Activated T-helper 1 cell treated with Interleukin-2 at 50 U/mL for 16 hours (primary cell): ENCODE measurements at places on chromosomes 13 and 19.

DNA sequence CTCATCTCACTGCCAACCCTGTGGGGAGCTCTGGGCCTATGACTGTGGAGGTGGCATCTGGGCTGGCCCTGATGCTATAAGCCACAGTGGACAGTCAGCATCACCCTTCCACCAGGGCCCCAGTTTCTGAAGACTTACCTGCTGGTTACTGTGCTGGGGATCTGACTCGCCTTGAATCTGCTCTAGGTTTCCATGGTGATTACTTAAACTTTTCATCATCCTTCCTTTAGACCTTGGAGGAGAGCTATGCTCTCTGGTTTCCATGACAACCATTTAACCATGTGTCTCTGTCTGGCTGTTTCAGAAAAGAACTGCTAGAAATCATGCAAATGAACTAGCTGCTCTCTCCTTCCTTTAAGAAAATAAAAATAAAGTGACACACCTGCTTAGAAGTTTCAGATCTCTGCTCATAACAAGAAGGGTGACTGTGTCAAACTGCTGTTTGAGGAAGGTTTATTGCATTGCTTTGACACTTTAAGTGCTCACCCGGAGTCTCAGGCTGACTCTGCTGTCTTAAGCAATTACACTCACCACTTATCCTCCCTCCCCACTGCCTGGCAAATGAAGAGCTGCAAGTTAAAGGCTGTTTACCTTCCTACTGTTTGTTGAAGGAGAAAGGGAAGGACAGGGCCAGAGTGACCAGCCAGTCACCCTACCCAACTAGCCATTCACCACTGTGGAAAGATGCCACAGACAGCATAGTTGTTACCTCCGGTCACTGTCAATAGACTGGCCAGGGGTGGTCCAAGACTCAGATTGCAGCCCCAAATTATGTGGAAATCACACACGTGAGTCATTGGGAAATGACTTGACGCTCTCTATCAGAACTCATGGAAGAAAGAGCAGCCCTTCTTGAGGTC, 87.6 kb downstream of the HSPH1 start:
- DNase-seq: no peak

DNA sequence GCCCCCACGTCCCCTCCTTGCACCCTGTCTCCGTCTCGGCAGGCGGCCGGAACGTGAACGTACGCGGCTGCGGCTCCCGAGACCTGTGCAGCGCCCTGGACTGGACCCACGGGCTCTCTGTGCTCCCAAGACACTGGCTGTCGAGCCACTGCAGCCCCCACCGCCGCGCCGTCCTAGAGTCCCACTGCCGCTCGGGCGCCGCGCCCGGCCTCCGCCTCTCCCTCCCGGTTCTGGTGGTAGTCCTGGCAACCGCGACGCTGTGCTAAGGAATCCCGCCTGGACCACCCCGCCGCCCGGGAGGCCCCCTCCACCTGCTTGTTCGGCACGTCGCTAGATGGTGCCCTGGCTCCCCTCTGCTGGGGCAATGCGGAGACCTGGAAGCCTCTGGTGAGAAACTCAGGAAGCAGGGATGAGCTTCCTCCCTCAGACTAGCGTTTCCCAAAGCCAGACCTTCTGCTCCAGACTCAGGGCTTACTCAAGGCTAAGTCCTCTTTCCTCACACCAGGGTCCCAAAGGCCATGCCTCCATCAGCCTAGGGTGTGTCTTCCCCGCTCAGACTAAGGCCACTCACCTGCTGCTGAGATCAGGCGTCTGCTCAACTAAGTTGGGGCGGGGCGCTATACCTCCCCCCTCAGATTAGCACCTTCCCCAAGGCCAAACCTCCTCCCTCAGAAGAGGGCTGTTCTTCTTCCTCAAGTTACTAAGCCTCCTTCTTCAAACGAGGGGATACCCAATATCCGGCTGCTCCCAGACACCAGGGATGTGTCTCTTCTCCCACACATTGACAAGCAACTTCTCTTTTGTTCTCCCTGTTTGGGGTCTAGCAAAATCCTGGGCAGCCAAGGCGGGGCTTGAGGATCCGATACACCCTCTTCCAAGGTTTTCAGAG, 16.1 kb upstream of the IRGC start:
- DNase-seq: no peak

DNA sequence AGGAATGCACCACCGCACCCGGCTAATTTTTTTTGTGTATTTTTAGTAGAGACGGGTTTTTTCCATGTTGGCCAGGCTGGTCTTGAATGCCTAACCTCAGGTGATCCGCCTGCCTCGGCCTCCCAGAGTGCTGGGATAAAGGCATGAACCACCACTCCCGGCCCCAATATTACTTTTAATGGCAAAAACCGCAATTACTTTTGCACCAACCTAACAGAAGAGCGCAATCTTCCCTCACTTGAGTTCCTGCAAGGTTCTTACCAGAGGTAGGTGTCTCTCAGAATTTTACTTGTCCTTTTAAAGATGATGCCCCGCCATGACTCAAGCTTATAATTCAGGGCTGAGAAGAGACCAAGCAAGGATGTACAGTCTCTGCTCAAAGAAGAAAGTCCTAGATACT, 1774.1 kb upstream of the PCDH20 start:
- no peak for DNase-seq

DNA sequence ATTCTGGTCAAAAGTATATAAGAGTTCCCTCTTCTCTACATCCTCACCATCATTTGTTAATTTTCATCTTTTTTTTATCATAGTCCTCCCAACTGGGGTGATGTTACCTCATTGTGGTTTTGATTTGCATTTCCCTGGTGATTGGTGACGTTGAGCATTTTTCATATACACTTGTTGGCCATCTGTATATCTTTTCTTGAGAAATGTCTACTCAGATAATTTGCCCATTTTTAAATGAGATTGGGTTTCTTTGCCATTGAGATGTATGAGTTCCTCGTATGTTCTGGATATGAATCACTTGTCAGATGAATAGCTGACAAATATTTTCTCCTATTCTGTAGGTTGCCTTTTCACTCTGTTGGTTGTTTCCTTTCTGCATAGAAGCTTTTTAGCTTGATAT, 2.4 kb downstream of the CD33 start:
- DNase-seq: no peak

DNA sequence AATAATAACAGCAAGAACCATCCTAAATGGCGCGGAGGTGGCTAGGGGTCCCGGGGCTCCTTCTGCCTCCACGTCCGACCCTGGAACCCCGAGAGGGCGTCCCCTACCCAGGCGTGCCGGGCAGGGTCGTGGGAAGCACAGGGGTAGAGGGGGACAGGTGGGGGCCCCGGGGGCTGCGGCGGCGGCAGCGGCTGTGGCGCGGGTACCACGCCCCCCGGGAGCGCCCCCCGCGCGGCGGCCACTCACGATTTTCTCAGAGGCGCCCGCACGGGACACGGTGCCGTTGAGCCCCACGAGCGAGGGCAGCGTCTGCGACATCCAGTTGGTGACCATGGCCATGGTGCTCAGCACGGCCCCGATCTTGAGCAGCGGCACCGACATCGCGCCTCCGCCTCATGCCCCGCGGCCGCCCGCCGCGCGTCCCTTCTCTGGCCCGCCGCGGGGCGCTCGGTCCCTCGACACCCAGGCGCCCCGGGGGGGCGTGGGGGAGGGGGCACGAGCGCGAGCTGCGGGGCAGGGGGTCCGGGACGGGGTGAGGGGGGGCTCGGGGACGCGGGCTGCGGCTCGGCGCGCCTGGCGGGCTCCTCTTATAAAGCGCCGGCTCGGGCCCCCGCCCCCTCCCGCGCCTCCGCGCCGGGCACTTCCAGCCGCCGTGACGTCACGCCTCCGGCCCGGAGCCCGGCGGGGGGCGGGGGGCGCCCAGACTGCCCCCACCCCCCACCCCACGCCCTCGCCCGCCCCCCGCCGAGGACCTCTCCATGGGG, 22.9 kb downstream of the OLFM2 start:
- no peak for DNase-seq

GRCh38 chr13:91567485-91568207, 169.2 kb downstream of the GPC5 start:
- DNase-seq: no peak

- no peak for DNase-seq
These were observed 25.3 kb downstream of the MED4 start for GRCh38 chr13:48069573-48069972.

DNA sequence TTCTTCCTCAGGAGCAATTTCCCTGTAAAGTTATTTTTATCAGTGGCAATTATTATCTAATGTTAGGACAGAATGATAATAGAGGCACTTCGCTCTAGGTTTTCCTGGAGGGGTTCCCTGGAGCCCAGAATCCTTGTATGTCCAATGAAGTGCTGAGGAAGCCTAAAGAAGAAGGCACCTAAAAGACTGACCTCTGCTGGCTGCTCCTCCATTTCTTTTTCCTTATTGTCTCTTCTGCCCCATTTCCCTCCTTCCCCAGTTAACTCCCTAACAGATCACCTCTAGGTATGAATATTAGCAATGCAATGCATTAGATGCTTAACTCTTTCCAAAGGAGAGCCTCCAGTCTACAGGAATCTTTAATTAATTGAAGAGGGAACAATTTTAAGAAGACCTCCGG, 985.4 kb downstream of the DIAPH3 start:
- no peak for DNase-seq

DNA sequence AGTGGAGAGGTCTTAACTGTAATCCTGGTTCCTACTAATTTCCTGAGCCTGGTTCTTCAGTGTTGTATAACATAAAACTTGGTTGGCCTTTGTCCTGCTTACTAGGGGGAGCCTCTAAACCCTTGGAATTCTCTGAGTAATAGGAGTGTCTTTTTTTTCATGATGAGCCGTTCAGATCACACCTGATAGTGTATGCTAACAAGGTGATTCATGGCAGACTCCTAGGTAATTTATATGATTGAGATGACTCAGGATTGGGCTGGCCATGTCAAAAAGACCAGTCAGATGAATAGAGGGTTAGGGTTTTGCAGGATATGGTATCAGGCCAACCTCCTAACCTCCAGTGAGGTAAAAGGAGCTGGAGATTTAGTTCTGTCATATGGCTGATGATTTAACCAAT, 135.8 kb upstream of the KLF12 start:
- no peak for DNase-seq

DNA sequence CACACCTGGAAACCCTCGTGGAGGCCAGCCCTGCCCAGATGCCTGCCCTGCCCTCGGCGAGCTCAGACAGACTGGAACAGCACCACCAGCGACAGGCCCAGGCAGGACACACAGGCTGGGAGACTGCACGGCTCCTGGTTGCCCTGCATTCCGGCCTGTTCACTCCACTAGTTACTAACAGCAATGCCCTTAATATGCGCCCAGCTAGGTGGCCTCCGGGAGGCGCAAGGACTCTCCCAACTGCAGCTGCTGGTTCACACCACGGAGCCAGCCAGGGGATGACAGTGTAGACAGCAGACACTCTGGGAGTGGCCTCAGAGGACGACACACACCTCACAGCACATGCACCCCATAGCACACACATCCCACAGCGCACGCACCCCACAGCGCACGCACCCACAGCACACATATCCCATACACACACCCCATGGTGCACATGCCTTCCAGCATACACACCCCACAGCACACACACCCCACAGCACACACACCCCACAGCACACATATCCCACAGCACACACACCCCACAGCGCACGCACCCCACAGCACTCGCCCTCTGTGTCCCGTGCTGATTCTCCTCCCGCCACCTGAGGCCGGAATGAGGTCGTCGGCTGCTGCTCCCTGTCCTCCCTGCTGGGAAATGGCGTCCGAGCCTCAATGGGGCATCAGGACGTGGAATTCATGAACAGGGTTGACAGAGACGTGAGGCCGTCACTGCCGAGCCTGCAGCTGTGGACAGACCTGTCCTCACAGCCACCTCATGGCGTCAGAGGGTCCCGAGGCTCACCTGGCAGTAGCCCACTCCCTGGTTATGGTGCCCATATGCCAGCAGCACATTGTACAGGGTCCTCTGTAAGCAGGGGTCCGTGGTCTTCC, 13.6 kb downstream of the GRTP1 start:
- no peak for DNase-seq

DNA sequence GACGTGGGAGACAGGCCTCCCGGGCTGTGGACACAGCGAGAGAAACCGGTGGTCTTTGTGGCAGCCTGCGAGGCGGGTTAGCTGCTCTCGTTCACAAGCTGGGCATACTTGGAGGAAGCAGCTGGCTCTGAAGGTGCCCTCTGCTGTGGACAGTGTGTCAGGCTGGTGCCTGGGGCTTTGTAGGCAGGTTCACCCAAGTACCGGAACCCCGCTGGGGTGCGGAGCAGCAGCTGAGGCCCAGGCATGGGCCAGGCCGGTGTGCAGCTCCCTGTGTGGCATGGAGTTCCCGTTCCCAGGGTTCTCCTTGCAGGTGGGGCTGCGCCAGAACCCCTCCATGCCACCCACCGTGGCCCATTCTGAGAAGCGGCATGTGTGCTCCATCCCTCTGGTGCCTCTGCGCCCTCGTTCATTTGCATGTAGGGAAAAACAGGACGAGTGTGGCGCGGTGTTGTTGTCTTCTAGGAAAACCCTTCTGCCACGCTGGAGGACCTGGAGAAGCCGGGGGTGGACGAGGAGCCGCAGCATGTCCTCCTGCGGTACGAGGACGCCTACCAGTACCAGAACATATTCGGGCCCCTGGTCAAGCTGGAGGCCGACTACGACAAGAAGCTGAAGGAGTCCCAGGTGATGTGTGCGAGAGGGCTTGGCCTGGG, 20.0 kb downstream of the UPF1 start:
- no peak for DNase-seq

- DNase-seq: no peak
These were observed 20.3 kb downstream of the CHST8 start for GRCh38 chr19:33641956-33642498.

DNA sequence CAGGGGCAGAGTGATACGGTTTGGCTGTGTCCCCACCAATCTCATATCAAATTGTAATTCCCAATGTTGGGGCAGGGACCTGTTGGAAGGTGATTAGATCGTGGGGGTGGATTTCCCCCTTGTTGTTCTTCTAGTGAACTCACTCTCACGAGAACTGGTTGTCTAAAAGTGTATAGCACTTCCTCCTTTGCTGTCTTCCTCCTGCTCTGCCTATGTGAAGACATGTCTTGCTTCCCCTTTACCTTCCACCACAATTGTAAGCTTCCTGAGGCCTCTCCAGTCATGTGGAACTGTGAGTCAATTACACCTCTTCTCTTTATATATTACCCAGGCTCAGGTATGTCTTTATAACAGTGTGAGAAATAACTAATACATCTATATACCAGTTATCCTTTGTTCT, 706.4 kb upstream of the KLHL1 start:
- DNase-seq: no peak

DNA sequence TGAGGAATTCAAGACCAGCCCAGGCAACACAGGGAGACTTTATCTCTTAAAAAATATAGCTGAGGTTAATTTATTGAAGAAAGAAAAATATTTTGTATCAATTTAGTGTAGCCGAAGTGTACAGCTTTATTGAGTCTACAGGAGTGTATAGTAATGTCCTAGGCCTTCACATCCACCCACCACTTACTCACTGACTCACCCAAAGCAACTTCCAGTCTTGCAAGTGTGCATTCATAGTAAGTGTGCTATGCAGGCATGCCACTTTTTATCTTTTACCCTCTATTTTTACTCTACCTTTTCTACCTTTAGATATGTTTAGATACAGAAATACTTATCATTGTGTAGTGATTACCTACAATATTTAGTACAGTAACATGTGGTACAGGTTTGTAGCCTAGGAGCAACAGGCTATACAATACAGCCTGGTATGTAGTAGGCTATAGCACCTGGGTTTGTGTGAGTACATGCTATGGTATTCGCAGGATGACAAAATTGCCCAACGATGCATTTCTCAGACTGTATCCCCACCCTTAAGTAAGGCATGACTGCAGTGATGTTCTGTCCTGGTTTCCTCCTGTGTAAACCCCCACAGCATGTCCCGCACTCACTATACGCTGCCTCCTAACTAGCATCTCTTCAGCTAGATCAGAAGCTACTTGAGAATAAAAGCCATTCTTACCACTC, 15.3 kb upstream of the ATP12A start:
- DNase-seq: no peak
